EL (cell line): ENCODE measurements at places on chromosomes 12 and 14.

GRCh38 chr12:83613586-83614110 lies 926.9 kb downstream of the TMTC2 start:
- no peak for DNase-seq

- DNase-seq: no peak
These were observed 429.1 kb downstream of the DAD1 start for GRCh38 chr14:22159957-22160356.

GRCh38 chr12:27898022-27898421 lies 74.5 kb downstream of the PTHLH start:
- no peak for DNase-seq

GRCh38 chr12:104742551-104743201 lies 215.4 kb downstream of the SLC41A2 start:
- no peak for DNase-seq

DNA sequence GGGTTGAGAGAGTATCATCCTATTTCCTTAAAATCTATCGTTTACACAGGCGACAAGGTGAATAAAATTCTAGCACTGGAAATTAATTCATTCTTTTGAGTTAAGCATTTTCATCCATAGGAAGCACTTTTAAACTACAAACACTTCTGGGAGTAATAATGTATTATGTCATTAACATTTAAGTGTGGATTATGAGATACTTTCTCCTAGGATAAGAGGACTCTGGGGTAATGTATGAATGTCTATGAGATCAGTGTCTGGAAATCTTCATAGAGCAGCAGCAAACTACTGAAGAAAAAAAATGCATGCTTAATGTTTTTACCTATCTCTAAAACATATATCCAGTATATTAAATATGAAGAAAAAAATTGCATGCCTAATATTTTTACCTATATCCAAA lies 86.9 kb downstream of the EPS8 start:
- no peak for DNase-seq

DNA sequence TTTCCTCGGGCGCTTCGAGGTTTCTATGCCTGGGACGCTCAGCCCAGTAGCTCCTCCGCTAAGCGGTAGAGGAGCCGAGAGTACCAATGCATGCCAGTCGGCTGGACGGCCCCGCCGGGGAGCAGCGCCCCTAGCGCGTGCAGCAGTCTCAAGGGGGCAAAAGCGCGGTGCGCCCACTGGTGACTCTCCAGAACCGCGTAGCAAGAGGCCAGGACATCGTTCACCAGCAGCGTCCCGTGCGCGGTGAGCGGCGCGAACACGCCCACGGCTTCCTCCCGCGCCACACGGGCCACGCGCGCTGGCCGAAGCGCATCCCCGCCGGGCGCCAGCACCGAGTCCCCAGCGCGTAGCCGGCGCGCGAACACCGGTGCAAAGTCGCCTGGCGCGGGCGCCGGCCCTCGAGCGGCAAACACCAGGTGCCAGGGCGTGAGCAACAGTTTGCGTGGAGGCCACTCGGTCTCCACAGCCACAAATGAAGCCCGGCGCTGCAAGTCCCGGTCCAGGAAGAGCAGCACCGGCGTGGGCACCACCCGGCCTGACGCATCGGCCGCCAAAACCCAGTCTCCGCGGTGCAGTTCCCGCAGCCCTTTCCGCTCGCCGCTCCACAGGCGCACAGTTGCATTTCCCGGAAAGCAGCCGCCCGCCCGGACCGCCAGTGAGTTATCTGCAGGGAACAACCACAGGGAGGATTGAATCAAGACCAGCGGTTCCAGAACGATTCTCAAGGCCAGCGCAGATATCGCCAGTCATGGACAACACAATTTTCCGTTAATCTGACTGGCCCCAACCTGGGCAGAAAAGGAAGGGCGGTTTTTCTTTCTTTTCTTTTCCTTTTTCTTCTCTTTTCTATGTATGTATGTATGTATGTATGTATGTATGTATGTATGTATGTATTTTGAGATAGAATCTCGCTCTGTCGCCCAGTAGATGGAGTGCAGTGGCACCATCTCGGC lies 4.5 kb downstream of the DHH start:
- DNase-seq: peak; percentile 68

- DNase-seq: no peak
These were observed 4.9 kb upstream of the LRIG3 start for GRCh38 chr12:58925111-58925611.

DNA sequence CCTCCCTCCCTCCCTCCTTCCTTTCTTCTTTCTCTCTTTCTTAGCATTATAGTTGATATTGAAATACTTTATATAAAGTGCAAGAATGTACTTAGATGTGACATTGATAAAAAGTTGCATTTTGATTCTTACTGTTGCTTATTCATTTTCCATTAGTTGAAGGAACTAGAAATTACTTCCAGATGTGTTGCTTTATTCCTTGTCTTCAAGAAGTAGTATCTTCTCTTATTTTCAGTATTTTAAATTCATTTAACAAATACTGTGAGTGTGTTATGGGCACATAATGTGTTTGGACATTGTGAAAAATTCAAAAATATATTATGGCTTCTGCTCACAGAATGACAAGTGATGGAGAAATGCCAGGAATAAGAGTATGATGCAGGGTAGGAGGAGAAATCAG lies 45.6 kb downstream of the TRMT5 start:
- no peak for DNase-seq
